ENCODE measurements at places on chromosomes 4 and X.

DNA sequence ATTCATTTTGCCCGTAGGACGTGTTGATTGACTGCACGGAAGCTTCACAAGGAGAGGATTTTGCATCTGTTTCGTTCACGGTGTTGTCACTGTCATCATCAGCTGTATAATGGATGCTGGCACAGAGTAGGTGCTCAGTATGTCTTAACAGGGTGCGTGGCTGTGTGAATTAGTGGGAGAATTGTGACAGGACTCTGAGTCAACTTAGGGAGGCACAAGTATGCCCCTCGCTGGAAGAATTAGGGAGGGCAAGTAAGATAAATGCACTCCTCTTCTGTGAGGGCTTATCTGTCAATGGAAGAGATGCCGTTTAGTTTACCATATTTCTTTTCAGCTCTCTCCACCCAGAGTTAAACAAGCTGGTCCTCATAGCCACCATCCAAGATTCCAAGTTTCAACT, 107.2 kb downstream of the TRIML1 start:
- no peak for DNase-seq

DNA sequence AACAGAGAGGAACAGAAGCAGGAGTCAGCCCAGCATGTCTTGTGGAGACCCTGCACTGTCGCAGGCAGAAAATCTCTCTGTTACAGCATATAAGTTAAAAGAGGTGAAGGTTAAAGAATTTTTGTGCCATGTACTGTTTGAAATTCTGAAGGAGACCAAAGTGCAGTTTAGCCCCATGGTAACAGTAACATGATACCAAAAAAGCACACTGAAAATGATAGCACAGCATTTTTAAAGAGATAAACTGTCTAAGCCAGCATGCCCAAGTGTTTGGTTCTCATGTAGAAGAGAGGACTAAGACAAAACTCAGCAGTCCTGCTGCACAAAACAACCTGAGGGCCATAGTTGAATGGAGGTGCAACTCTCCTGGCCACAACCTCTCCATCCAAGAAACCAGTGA, 41.9 kb upstream of the PARM1 start:
- no peak for DNase-seq

DNA sequence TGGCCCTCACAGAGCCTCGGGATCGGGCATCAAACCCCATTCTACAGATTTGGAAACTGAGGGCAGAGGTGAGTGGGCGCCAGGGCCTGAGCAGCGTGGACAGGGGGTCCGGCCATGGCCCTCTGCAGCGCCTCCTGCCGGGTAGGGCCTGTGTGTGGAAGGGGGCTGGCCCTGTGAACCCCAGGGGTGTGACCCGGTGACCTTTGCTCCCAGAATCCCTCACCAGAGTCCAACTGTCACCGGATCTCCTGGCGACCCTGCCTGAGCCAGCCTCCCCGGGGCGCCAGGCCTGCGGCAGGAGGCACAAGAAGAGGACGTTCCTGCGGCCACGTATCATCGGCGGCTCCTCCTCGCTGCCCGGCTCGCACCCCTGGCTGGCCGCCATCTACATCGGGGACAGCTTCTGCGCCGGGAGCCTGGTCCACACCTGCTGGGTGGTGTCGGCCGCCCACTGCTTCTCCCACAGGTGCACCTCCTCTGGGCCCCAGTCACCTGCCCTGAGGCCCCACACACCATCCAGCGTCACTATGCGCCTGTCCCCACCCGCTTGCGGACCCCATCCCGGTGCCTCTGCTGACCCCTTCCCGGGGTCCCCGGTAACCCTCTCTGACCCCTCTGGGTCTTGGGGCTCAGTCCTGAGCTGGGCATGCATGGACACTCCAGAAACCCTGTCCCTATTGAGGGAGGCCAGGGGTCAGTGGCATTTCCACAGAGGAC, 4.2 kb downstream of the HGFAC start:
- DNase-seq: no peak

DNA sequence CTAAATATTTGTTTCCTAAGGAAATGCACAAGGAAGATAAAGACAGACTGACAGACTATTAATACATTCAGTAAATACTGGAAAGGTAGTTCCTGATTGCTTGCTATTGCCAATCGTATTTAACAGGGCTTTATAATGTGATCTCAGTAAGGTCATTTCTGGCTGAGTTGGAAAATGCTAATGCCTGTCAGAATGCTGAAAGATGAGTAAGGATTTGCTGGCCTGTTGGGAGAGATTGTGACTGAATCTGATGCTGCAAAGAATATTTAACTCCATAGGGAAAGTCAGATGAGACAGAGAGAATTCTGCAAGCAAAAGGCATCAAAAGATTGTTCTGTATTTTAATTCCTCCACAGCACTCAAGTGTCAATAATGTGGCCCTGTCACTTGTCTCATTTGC, 169.0 kb downstream of the BEND2 start:
- no peak for DNase-seq

GRCh38 chrX:44922980-44923379, 50.0 kb downstream of the KDM6A start:
- no peak for DNase-seq
